ENCODE measurements at places on chromosomes 2 and 18.

- DNase-seq: peak; percentile 26
Observed at GRCh38 chr2:45276914-45277313, 267.7 kb upstream of the SIX2 start.

DNA sequence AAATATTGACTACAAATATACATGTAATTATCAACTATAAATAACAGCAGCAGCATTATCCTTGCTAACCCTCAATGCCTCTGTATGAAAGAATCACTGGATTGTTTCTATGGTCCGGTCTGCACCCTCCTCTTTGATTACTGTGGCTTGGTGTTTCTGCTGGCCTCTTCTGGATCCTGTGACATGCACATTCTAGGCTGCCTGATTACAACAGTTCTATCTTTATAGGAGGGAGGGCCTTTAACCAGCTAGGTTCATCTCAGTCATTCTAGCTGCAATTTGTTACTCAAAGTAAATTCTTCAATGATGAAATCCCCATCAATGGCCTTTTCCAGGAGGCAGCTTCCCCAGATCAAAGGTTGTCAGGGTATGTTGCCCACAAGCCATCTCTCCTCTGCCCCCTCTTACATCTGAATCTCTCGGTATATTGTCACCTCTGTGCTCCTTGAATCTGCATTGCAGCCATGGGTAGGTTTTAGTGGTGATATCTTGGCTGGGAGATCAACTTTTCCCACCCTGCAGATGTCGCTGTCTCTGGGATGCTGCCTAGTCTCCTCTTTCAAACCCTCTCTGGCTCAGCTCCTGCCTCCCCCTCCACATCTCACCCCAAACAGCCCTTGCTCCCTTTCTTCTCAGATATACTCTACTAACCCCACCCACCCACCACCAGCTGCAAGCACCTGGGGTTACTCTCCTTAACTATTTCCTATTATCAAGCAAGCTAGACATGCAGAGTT is 106.2 kb upstream of the BZW1 start:
- DNase-seq: peak; percentile 31

DNA sequence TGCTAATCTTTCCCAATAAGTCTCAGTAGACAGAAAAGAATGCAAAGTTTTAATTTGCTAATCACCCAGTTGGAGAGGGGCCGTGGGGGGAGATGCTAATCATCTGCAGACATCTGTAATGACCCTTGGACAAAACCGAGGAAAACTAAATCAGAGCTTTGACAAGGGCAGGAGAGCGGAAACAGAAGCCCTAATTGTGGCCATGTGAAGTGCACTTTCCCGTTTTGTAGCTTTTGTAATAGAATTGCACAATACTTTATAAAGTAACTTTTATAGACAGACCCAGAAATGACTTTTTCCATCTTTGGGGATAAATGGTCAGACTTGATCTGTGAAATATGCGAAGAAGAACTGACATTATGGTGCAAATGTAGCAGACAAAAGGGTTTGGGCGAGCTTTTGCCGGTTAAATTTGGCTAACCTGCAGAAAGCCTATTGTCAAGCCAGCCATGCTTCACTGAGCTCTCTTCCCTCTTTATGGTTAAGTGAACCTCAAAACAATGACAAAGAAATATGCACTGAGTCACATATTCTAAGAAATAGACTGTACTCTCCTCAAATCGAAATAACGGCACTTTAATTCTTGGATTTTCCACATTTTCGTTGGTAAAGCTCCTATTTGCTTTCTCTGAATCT is 980.1 kb upstream of the POU3F3 start:
- DNase-seq: no peak

DNA sequence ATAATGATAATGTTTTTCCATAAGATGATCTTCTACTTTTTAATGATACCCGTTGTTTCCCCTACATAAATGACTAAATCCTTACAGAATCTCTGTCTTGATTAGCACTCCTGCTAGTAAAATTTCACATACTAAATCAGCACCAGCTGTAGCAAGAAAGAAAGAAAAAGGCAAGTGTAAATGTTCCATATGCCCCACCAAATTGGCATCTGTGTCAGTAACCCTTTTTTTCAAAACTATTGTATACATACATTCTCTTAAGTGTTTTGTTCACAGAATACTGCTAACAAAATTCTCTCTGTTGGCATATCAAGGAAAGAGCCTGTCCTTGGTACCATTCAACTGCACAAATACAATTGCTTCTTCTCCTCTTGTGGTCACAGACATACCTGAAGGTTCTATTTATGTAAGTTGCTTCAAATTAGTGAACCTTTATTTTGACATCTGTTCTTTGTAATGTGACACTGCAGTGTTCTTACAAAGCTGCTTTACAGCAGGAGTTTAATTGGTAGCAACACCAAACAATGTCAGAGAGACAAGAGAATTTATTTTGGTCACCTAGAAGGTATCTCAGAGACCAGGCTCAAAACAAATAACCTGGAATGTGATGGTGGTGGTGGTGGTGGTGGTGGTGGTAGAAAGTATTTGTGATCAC is 641.9 kb downstream of the ZEB2 start:
- no peak for DNase-seq

GRCh38 chr2:202717598-202718310 is 83.0 kb downstream of the FAM117B start:
- DNase-seq: no peak

- no peak for DNase-seq
Observed at GRCh38 chr18:23363865-23364570, 89.1 kb upstream of the RIOK3 start.

DNA sequence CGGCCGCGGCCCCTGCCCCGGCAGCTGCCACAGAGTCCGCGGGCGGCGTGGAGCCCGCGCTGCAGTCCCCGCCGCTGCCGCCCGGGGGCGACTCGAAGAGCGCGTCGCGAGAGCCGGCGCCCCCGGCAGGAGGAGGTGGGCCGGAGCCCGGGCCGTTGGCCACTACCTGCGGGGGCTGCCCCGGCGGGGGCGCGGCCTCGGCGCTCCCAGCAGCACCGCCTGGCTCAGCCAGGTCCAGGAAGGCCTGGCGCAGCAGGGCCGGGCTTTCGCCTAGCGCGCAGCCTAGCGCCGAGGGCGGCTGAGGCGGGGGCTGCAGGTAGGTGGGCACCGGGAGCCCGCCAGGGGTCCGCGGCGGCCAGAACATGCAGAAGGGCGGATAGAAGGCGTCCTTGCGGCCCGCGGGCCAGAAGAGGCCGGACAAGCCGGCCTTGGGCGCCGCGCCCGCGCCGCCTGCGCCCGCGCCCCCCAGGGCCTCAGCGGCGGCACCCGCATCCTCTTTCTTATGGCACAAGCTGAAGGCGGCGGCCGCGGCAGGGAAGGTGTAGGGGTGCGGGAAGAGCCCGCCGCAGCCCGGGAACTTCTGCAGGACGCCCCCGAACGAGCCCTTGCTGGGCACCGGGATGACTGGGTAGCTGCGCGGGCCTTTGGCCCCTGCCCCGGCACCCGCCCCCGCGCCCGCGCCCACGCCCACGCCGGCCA is 3.9 kb downstream of the SKOR2 start:
- DNase-seq: no peak

Measured in iris pigment epithelial cell (primary cell).